Metanephros (tissue), 2 donors: ENCODE measurements at places on chromosomes 3 and 15. TPM values are rescaled to one million over a fixed set of nuclear protein-coding genes. Genes with fewer than 3 reads are reported as not detected.

SAMD7 gene
- total RNA-seq = 0.18 TPM

RASL12 gene
- 12.6 TPM for total RNA-seq

ADCY5 gene
- total RNA-seq = 17.2 TPM

CFAP100 gene
- 0.93 TPM for total RNA-seq

EPHB3 gene
- 45.3 TPM for total RNA-seq

CCR5 gene
- total RNA-seq = 0.47 TPM

PDCD7 gene
- 19.2 TPM for total RNA-seq

ZNF774 gene
- total RNA-seq = 1.8 TPM
